CD4-positive, alpha-beta memory T cell (primary cell): ENCODE measurements at places on chromosomes 1 and 21.

- H3K36me3 ChIP-seq, result no peaks in the 10 kb centered on the region
- H3K4me3 ChIP-seq, result peak overlapping the region; percentile 36
- H3K27ac ChIP-seq, result peak overlapping the region; percentile 53
- H3K27me3 ChIP-seq, result no peaks in the 10 kb centered on the region
Observed at GRCh38 chr1:228275430-228276173, 67.8 kb downstream of the OBSCN start.

- H3K36me3 ChIP-seq, result no peaks in the 10 kb centered on the region
- H3K4me3 ChIP-seq, result no peak overlapping the region
- H3K27ac ChIP-seq, result no peak overlapping the region
- DNase-seq, result no peak
- no peaks in the 10 kb centered on the region for H3K4me1 ChIP-seq
- H3K27me3 ChIP-seq, result no peaks in the 10 kb centered on the region
Observed at GRCh38 chr1:98253145-98253544, 332.3 kb upstream of the DPYD start.

DNA sequence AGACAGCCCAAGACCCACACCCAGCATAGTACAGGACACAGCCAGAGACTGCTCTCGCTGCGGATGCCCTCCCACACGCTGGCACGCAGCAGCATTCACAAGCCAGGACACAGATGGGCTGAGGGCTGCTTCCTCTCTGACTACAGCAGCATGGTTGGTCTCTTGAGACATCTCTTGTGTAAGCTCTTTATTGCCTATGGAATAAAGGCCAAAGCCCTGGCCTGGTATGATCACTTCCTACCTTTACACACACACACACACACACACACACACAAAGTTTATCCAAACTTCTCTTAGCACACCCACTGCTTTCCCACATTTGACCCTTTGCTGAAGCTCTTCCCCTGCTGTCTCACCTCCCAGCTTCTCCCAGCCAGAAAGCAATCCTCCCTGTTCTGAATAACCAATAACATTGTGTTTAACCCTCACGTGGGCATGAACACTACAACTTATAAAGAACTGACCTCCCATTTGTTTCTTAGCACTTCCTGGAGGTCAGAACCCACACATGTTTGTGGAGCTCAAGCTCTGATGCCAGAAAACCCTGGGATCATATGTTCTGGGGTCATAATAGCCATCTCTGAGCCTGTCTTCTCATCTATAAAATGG is 1.2 kb upstream of the LUZP1 start:
- no peaks in the 10 kb centered on the region for H3K27me3 ChIP-seq
- no peak overlapping the region for H3K27ac ChIP-seq
- H3K4me1 ChIP-seq, result peaks cover 23% of the 10 kb centered on the region
- H3K36me3 ChIP-seq, result no peaks in the 10 kb centered on the region

GRCh38 chr1:196344453-196344852 is 263.8 kb downstream of the KCNT2 start:
- DNase-seq, result no peak
- H3K4me1 ChIP-seq, result no peaks in the 10 kb centered on the region
- H3K27me3 ChIP-seq, result no peaks in the 10 kb centered on the region
- H3K27ac ChIP-seq, result no peak overlapping the region

DNA sequence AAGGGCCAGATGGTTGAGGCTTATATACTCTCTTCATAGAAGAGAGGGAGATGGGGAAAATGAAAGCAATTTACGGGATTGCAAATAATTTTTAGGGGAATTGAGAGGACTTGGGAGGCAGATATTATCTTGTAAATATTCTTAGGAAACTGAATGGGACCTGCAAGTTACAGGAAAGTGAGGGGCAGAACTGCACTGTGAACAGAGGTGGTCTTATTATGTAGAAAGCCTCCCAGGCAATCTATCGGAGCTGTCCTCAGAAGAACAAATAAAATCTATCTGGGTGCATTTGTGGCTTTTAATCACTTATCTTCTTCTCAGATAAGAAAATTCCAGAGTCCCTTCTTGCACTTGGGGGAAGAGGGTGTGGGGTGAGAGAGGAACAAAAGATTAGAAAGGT is 223.5 kb downstream of the RHOU start:
- H3K27me3 ChIP-seq, result no peaks in the 10 kb centered on the region
- H3K36me3 ChIP-seq, result no peaks in the 10 kb centered on the region
- H3K4me3 ChIP-seq, result no peak overlapping the region
- H3K27ac ChIP-seq, result no peak overlapping the region

DNA sequence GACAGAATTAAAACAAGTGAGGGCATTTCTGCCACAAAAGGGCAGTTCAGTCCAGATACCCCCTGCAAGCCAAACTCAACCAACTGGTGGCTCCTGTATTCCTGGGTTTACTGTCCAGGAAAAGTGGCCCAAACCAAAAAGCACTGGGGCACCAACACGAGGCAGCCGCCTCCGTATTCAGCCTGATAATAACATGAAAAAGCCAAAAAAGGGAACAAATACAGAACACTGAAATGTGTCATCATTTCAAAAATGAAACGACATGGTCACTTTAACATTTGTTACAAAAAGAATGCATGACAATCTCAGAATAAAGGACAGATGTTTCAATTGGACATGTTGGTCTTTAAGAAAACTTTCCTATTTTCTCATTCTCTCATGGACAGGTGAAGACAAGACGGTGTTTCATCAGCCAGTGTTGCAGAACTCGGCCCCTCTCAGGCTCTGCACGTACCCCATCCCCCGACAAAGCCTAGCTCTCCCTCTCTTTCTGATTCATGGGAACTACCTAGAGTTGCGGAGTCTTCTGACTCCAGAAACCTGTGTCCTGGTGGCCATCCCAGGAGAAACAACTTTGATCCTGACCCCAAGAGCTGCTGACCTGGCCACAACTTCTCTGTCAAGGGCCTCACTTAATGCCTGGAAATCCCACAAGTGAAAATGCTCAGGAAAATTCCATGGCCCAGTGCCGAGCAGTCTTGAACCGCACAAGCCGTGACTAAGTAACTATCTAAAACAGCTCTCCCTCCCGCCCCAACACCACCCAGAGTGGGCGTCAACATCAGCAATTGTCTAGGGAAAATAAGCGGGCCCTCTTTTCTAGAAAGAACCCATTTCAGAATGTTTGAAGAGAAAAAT is 27.1 kb downstream of the ZBTB17 start:
- DNase-seq, result no peak
- peak overlapping the region; percentile 79 for H3K27ac ChIP-seq
- no peak overlapping the region for H3K4me3 ChIP-seq
- peaks cover 31% of the 10 kb centered on the region for H3K36me3 ChIP-seq
- H3K4me1 ChIP-seq, result peaks cover 59% of the 10 kb centered on the region

GRCh38 chr1:66648901-66649595 is 103.2 kb upstream of the DYNLT5 start:
- H3K27me3 ChIP-seq, result no peaks in the 10 kb centered on the region
- no peak overlapping the region for H3K27ac ChIP-seq
- DNase-seq, result no peak
- H3K36me3 ChIP-seq, result no peaks in the 10 kb centered on the region

DNA sequence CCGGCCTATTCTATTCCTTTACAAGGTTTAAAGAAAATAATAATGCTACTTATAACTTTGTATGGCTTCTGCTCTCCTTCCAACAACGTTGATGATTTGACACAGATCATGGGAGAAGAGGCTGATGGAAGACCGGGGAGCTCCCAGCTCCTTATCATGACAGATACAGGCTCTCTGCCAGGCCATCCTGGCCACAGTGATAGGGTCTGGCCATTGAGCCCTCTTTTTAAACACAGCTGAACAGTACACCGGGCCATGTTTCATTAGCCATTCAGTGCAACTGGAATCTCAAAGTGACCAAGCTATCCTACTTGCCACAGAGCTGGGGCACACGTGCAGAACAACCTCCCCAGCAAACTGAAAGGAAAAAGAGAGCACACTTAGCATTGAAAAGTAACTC is 34.9 kb downstream of the DNAJC11 start:
- no peaks in the 10 kb centered on the region for H3K27me3 ChIP-seq
- no peak for DNase-seq

- H3K4me1 ChIP-seq, result no peaks in the 10 kb centered on the region
- DNase-seq, result no peak
- no peak overlapping the region for H3K27ac ChIP-seq
- no peaks in the 10 kb centered on the region for H3K36me3 ChIP-seq
- no peaks in the 10 kb centered on the region for H3K27me3 ChIP-seq
Observed at GRCh38 chr1:187034501-187034900, 205.8 kb downstream of the PLA2G4A start.

- no peaks in the 10 kb centered on the region for H3K36me3 ChIP-seq
- H3K27me3 ChIP-seq, result no peaks in the 10 kb centered on the region
- no peak overlapping the region for H3K4me3 ChIP-seq
Observed at GRCh38 chr1:53398576-53399365, 60.4 kb upstream of the DMRTB1 start.

DNA sequence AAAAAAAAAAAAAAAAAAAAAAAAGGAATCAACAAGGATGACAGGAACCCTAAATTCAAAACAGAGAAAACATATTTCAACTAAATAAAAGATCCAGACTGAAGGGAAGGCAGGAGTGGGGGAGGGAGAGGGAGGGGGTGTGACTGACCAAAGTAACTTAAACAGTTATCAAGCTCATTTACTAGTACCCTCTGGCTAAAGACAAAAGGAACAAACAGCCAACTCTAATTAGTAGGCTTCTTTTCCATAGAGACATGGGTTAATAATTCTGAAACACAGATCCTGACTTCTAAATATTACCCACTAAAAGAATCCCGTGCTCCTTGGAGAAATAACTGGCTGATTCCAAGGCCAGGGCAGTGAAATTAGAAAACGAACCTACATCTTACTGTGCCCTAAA is 23.8 kb downstream of the USP48 start:
- no peak for DNase-seq
- H3K36me3 ChIP-seq, result peaks cover 14% of the 10 kb centered on the region
- peaks cover 45% of the 10 kb centered on the region for H3K4me1 ChIP-seq
- H3K27ac ChIP-seq, result no peak overlapping the region
- no peak overlapping the region for H3K4me3 ChIP-seq

GRCh38 chr1:46615735-46616134 is 876 bp downstream of the MOB3C start:
- H3K4me1 ChIP-seq, result peaks cover 53% of the 10 kb centered on the region
- H3K4me3 ChIP-seq, result peak overlapping the region; percentile 82
- no peaks in the 10 kb centered on the region for H3K27me3 ChIP-seq
- H3K27ac ChIP-seq, result peak overlapping the region; percentile 81
- DNase-seq, result no peak

- H3K36me3 ChIP-seq, result no peaks in the 10 kb centered on the region
- DNase-seq, result no peak
- no peaks in the 10 kb centered on the region for H3K27me3 ChIP-seq
Observed at GRCh38 chr1:31488528-31488927, 75.5 kb downstream of the SERINC2 start.

DNA sequence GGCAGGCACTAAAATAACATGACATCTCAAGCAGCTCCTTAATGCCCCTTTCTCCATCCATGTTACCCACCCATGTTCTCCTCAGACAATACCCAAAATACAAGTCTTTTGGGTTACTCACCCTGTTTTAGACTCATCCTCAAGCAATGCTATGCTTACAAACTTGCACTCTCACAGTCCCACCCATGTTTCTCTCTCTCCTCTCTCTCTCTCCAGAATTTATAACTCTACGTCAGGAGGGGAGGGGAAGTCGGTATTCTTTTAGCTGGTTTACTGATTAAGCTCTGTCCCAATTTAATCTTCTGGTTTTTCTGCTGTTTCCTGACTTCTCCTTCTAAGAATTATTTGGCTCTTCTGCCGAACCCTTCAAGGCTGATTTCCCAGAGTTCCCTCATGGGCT is 98.0 kb upstream of the NR5A2 start:
- no peak overlapping the region for H3K4me3 ChIP-seq
- H3K27me3 ChIP-seq, result no peaks in the 10 kb centered on the region
- H3K4me1 ChIP-seq, result no peaks in the 10 kb centered on the region

- H3K36me3 ChIP-seq, result no peaks in the 10 kb centered on the region
- H3K27ac ChIP-seq, result no peak overlapping the region
- H3K4me1 ChIP-seq, result no peaks in the 10 kb centered on the region
Observed at GRCh38 chr1:60866917-60867531, 215.3 kb upstream of the NFIA start.

DNA sequence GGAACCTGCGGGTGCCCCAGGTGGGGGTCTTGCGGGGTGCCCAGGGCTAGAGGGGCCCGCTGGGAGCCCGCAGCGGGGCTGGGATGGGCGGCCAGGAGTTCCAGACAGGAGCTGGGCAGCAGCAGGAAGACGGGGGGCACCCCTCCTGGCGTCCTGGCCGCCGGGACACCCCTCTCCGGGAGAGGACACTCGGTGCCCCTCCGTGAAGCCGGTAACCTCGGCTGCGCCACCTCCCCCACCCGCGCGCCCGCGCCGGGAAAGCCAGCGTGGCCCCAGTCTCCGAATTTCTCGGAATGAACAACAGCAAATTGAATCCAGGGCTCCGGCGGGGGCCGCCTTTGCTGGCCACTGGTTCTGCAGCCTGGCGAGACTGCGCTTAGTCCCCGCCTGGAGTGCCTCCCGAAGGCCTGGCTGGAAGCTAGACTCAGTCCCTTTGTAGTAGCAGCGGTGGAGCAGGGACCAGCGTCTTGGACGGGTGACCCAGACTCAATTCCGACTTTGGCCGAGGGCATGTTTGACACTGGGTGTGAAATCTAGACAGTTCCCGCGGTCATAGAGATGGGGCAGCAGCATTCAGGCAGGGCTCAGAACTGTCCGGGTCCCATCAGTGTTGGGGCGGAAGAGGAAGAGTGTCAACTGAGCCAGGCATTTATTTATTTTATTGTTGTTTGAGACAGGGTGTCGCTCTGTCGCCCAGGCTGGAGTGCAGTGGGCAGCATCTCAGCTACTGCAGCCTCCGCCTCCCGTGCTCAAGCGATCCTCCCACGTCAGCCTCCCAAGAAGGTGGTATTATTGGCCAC is 773 bp downstream of the IFNGR2 start:
- H3K4me1 ChIP-seq, result peaks cover 31% of the 10 kb centered on the region
- no peak for DNase-seq
- H3K4me3 ChIP-seq, result peak overlapping the region; percentile 54
- H3K27ac ChIP-seq, result peak overlapping the region; percentile 58
- no peaks in the 10 kb centered on the region for H3K27me3 ChIP-seq
- H3K36me3 ChIP-seq, result no peaks in the 10 kb centered on the region

DNA sequence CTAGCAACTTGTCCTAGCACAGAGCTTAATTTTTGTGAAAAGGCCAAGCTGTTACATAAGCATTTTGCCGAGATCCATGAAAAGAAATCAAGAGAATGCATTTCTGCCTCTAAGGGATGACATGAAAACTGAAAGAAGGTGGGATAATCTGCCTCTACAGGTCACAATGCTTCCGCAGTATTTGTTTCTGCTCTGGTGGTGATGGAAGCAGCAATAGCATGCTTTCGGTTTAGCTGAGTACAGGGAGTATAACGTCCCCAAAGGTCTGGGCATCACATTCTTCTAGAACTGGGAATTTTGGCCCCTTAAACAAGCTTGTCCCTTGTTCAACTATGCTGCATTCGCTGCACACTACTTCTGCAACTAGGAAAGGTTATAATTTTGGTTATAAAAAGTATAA is 14.4 kb upstream of the MAGI3 start:
- H3K27ac ChIP-seq, result no peak overlapping the region
- no peaks in the 10 kb centered on the region for H3K4me1 ChIP-seq
- no peak overlapping the region for H3K4me3 ChIP-seq
- H3K27me3 ChIP-seq, result no peaks in the 10 kb centered on the region
- no peak for DNase-seq
